A549 treated with CORT108297 at 1 μM for 4 hours (cell line): ENCODE measurements at places on chromosomes 3 and 15. TPM values are rescaled to one million over a fixed set of nuclear protein-coding genes. Genes with fewer than 3 reads are reported as not detected.

PXYLP1 gene
- total RNA-seq = 9.9 to 13.7 TPM (median 13.1 TPM) in 5 replicates

MAP6D1 gene
- total RNA-seq = 4.4 to 7.4 TPM (median 6.9 TPM) in 5 replicates

KBTBD12 gene
- not detected in 5 replicates for total RNA-seq

DCLK3 gene
- total RNA-seq = 0.01 TPM in 1 of 5 replicates, not detected in the others

EXD1 gene
- total RNA-seq = not detected in 5 replicates

GP9 gene
- total RNA-seq = not detected in 5 replicates

IL17RB gene
- 0.77 to 1.1 TPM (median 0.85 TPM) in 5 replicates for total RNA-seq

LRRC31 gene
- 0.02 TPM in 1 of 5 replicates, not detected in the others for total RNA-seq

PAQR9 gene
- 3.0 to 3.7 TPM (median 3.2 TPM) in 5 replicates for total RNA-seq

LRRN1 gene
- total RNA-seq = not detected in 5 replicates

EFCAB12 gene
- total RNA-seq = 0.36 to 0.88 TPM (median 0.70 TPM) in 5 replicates

NR2C2 gene
- 11.2 to 20.6 TPM (median 17.0 TPM) in 5 replicates for total RNA-seq

PIF1 gene
- 12.6 to 23.0 TPM (median 19.2 TPM) in 5 replicates for total RNA-seq

GNL3 gene
- total RNA-seq = 91.2 to 148 TPM (median 94.3 TPM) in 5 replicates

ESYT3 gene
- 0.63 to 1.2 TPM (median 0.85 TPM) in 5 replicates for total RNA-seq

FOXB1 gene
- total RNA-seq = not detected in 5 replicates

GOLGA8M gene
- not detected in 5 replicates for total RNA-seq

SCG5 gene
- 2.1 to 2.8 TPM (median 2.2 TPM) in 5 replicates for total RNA-seq

SLC24A5 gene
- total RNA-seq = not detected in 5 replicates

ROPN1 gene
- total RNA-seq = not detected in 5 replicates

FETUB gene
- 0.10 to 0.25 TPM (median 0.16 TPM) in 4 of 5 replicates, not detected in the other for total RNA-seq

KIF23 gene
- total RNA-seq = 69.2 to 104 TPM (median 80.4 TPM) in 5 replicates

RPP25 gene
- total RNA-seq = 18.6 to 29.7 TPM (median 27.3 TPM) in 5 replicates

KBTBD13 gene
- not detected in 5 replicates for total RNA-seq

SCAMP5 gene
- 11.8 to 15.0 TPM (median 14.3 TPM) in 5 replicates for total RNA-seq

MME gene
- total RNA-seq = not detected in 5 replicates

CPLX3 gene
- 0.05 to 0.06 TPM in 2 of 5 replicates, not detected in the others for total RNA-seq

ITPR1 gene
- total RNA-seq = 4.9 to 6.4 TPM (median 5.6 TPM) in 5 replicates

IGF2BP2 gene
- total RNA-seq = 8.6 to 11.4 TPM (median 11.2 TPM) in 5 replicates

NPAP1 gene
- total RNA-seq = not detected in 5 replicates

TP63 gene
- 0.35 to 0.57 TPM (median 0.37 TPM) in 5 replicates for total RNA-seq

DNASE1L3 gene
- total RNA-seq = 0.06 to 0.28 TPM in 2 of 5 replicates, not detected in the others

IL20RB gene
- total RNA-seq = 0.59 to 0.91 TPM (median 0.83 TPM) in 5 replicates

LMAN1L gene
- 0.03 to 0.08 TPM (median 0.08 TPM) in 3 of 5 replicates, not detected in the others for total RNA-seq

ACAN gene
- 0.16 to 0.33 TPM (median 0.17 TPM) in 5 replicates for total RNA-seq

ZBTB47 gene
- total RNA-seq = 4.9 to 7.4 TPM (median 6.5 TPM) in 5 replicates

MUC20 gene
- 0.25 to 0.73 TPM (median 0.50 TPM) in 5 replicates for total RNA-seq

BCHE gene
- 0.83 to 1.3 TPM (median 0.93 TPM) in 5 replicates for total RNA-seq

RAD51 gene
- 18.1 to 22.0 TPM (median 19.8 TPM) in 5 replicates for total RNA-seq
